Pulmonary artery endothelial cell (primary cell): ENCODE measurements at places on chromosomes 11 and 22. TPM values are rescaled to one million over a fixed set of nuclear protein-coding genes. Genes with fewer than 3 reads are reported as not detected.

DNA sequence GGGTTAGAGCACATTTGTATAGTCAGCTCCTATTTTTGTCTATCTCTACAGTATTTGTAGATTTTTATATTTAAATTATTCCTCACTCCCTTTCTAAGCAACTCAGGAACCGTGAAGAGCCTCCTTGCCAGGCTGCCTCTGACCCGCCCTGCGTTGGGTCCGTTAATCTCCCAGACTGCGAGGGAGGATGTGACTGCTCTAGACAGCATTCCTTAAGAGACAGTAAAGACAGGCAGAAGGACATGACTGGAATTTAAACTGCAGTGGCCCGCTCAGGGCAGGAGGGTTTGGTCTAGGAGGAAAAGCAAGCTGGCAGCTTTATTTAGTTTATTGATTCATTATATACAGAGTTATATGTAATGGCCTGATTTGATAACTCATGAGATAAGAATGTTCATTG is 413.7 kb downstream of the TMEM135 start:
- DNase-seq: no peak

DNA sequence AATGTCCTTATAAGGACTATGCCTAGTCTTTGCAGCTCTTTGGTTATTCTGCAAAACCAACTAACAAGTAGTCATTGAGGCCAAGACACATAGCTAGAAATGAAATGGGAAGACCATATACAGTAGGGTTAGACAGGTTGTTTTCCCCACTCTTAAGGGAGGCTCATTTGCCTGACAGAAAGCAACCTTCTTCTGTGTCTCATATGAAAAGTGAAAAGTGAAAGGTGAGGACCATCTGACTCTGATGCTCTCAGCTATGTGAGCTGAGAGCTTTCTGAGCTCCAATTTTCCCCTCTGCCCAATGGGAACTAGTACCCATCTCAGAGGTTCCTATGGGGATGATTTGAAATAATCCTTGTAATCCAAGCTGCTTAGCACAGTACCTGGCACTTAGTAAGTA is 142.0 kb upstream of the BDNF start:
- DNase-seq: no peak

GRCh38 chr11:101509922-101510321 is 73.9 kb downstream of the TRPC6 start:
- DNase-seq: no peak

- no peak for DNase-seq
Measured at GRCh38 chr11:38990139-38990538, 2392.1 kb upstream of the RAG2 start.

- DNase-seq: no peak
Measured at GRCh38 chr11:117717485-117718314, 79.3 kb downstream of the DSCAML1 start.

- no peak for DNase-seq
Measured at GRCh38 chr11:130145975-130146776, 13.4 kb upstream of the ST14 start.

GRCh38 chr11:99020352-99021225 is at the start of gene CNTN5:
TSS of gene CNTN5 (plus strand) at chr11:99020949.
- no peak for DNase-seq

GRCh38 chr11:75938543-75938942 is 123.5 kb downstream of the UVRAG start:
- peak; percentile 10 for DNase-seq

GRCh38 chr22:42462016-42462415 is 29.8 kb upstream of the NFAM1 start:
- DNase-seq: no peak

The HPX gene
- total RNA-seq: 0.13 and 0.32 TPM in 2 replicates

The HOATZ gene
- total RNA-seq: not detected in 2 replicates

The MMP13 gene
- total RNA-seq: not detected in 2 replicates

The RIMBP3B gene
- under 0.01 and 0.04 TPM in 2 replicates for total RNA-seq

The TECTA gene
- 0.25 and 0.33 TPM in 2 replicates for total RNA-seq

The NXPE1 gene
- total RNA-seq: not detected in 2 replicates

The INS gene
- not detected in 2 replicates for total RNA-seq
